Left ventricle myocardium inferior (tissue), 1 donor: ENCODE measurements at places on chromosomes 16 and 17. TPM values are rescaled to one million over a fixed set of nuclear protein-coding genes. Genes with fewer than 3 reads are reported as not detected.

DNA sequence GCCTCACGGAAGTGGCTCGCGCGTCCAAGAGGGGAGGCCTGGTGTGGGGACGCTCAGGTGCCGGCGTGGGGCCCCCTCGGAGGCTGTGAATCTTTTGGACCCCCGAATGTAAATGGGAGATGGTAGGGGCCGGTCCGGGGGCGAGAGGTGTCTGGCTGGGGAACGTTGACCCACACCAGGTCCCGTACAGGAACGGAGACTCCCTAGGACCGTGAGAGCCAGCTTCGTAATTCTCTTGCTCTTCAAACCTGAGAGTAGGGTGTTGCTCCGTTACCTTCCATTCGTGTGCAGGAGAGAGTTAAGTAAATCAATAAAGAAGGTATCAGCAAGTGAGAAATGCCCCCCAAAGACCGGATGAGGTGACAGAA, 481 bp downstream of the LYRM1 start:
- DNase-seq, result no peak

DNA sequence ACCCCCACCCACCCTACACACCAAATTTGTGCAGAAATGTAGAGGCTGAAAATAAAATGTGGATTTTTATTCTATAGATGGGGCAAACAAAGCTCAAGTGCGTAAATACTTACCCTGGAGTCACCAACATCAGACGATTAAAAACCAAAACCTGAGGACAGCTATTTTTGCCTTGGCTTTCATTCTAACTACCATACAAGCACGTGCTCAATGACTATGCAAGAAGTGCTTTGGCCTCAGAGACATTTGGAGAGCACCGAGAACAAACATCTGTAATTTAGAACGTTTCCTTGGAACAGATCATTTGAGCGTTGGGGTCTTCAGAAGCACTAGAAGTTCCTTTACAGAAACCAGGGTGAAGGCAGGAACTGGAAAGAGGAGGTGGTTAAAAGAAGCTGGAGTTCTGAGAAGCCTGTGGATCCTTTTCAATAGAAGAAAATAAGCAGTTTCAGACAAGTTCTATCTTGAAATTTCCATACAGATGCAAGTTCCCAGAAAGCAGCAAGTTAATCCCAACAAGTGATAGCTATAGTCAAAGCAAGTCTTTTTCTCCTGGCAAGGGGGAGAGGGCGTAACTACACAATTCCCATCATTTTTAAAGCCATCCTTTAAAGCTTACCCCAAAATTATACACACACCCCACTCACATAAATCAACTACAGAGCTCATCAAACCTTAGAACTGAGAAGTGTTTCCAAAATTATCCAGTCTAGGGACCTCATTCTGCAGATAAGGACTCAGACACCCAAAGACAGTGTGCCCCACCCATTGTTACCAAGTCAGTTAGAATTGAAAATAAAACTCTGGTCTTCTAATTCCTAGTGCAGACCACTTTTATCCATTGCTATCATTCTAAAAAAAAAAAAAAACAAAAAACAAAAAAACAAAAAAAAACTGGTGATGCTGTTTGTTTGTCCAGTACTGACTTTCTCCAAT, 29.6 kb upstream of the CDRT4 start:
- DNase-seq, result no peak

DNA sequence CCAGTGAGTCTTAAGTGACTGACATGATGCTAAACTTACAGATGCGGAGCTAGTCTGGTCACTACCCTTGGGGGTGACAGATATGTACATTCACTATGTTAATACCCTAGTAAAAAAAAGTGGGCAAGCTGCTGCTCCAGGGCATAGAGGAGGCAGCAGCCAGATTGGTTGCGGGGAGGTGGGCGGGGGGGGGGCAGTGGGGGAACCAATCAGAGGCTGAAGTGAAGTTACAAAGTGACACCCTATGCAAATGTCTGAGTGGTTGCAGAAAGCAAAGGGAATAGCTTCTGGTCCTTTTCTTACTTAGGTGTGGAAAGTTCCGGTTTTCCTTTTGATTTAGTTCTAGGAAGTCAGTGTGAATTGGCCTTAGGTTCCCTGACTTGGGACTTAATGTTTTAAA, 12.1 kb downstream of the NDEL1 start:
- no peak for DNase-seq

DNA sequence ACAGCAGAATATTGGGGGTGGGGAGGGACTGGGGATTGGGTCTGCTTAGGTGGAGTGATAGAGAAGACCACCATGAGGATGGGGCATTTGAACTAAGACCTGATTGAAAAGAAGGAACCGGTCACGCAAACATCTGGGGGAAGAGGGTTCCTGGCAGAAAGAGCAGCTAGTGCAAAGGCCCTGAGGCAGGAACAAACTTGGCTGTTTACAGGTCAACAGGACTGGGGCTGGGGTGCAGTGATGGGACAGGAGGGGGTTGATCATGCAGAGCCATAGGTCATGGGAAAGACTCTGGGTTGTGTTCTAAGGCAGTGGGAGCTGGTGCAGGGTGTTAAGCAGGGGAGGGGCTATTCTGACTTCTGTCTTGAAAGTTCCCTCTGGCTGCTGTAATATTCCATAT, 1.9 kb downstream of the DRG2 start:
- no peak for DNase-seq

GRCh38 chr17:78128551-78129350, at the start of gene TMC6:
Gene TMC6, minus strand, starts transcription at chr17:78128755. Its CDS starts 1,923 bp downstream, at chr17:78126832.
- DNase-seq, result no peak

GRCh38 chr16:79213214-79213613, 387.3 kb downstream of the MAF start:
- DNase-seq, result no peak

- no peak for DNase-seq
These were observed 1.7 kb upstream of the SLC16A11 start for GRCh38 chr17:7045492-7046126.

The IRF8 gene
- 2.7 TPM for total RNA-seq
